Fibroblast of lung (primary cell): ENCODE measurements at places on chromosomes 3 and 15. TPM values are rescaled to one million over a fixed set of nuclear protein-coding genes. Genes with fewer than 3 reads are reported as not detected.

Gene RNU6-1
- total RNA-seq = not detected in 2 replicates

Gene ATP13A4
- under 0.01 and 0.33 TPM in 2 replicates for total RNA-seq

Gene INSYN1
- 1.2 and 1.3 TPM in 2 replicates for total RNA-seq

Gene GOLGA8J
- under 0.01 TPM in 1 of 2 replicates, not detected in the other for total RNA-seq

Gene GPR171
- total RNA-seq = not detected in 2 replicates

Gene RASL12
- 49.3 and 50.5 TPM in 2 replicates for total RNA-seq

Gene CIDEC
- total RNA-seq = 0.17 TPM in 1 of 2 replicates, not detected in the other

Gene LIPC
- 3.1 and 4.0 TPM in 2 replicates for total RNA-seq

Gene CLDN18
- not detected in 2 replicates for total RNA-seq

DNA sequence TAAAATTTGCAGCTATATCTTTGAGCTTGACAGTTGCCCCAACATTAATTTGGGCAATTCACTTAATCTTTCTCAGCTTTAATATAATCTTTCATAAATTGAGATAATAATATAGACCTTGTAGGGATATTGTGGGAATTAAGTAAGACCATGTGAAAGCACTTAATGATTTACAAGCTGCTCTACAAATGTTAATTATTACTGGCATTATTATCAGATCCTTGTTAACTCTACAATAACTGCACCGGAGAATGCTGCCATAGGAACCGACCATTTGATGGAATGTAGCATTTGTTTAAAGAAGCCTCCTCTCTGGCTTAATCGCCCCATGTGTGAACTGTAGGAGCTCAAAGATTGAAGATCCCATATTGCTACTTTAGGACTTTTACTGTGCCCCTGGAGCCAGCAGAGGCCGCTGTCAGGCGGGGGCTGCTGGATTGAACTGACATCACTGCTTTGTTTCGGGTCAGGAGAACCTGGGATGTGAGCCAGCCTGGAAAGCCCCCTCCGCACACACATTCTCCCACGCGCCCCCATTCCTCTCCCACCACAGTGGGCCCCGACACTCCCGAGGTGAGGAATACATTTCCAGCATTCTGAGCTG lies 154.2 kb upstream of the TNIK start:
- no peaks in the 10 kb centered on the region for H3K36me3 ChIP-seq
- H3K27ac ChIP-seq = no peak overlapping the region
- no peaks in the 10 kb centered on the region for H3K27me3 ChIP-seq

- peaks cover 3% of the 10 kb centered on the region for H3K4me1 ChIP-seq
- no peaks in the 10 kb centered on the region for H3K36me3 ChIP-seq
- H3K4me3 ChIP-seq = no peak overlapping the region
Observed at GRCh38 chr3:197365586-197365985, 67.2 kb upstream of the DLG1 start.

GRCh38 chr3:159185443-159186050 lies 383.7 kb downstream of the MFSD1 start:
- H3K4me3 ChIP-seq = no peak overlapping the region
- no peak for DNase-seq
- H3K36me3 ChIP-seq = no peaks in the 10 kb centered on the region
- peaks cover 6% of the 10 kb centered on the region for H3K4me1 ChIP-seq

GRCh38 chr15:74275957-74276356 lies 39.8 kb downstream of the CCDC33 start:
- DNase-seq = no peak
- H3K27ac ChIP-seq = no peak overlapping the region
- no peak overlapping the region for H3K4me3 ChIP-seq

GRCh38 chr3:134466331-134466730 lies 19.5 kb downstream of the ANAPC13 start:
- no peak overlapping the region for H3K4me3 ChIP-seq
- no peak for DNase-seq
- no peaks in the 10 kb centered on the region for H3K27me3 ChIP-seq
- peak overlapping the region; percentile 96 for H3K27ac ChIP-seq
- H3K36me3 ChIP-seq = no peaks in the 10 kb centered on the region

GRCh38 chr3:169405076-169405475 lies 258.4 kb downstream of the MECOM start:
- no peaks in the 10 kb centered on the region for H3K36me3 ChIP-seq
- no peaks in the 10 kb centered on the region for H3K27me3 ChIP-seq

GRCh38 chr3:113607219-113607596 lies 74.9 kb downstream of the SIDT1 start:
- no peak for DNase-seq
- H3K4me3 ChIP-seq = no peak overlapping the region
- H3K27me3 ChIP-seq = no peaks in the 10 kb centered on the region
- H3K27ac ChIP-seq = no peak overlapping the region
- H3K4me1 ChIP-seq = no peaks in the 10 kb centered on the region

GRCh38 chr15:81311752-81312464 lies 12.0 kb downstream of the STARD5 start:
- no peak overlapping the region for H3K27ac ChIP-seq
- peak; percentile 44 for DNase-seq
- peaks cover 8% of the 10 kb centered on the region for H3K36me3 ChIP-seq
- H3K4me1 ChIP-seq = peaks cover 17% of the 10 kb centered on the region
- H3K4me3 ChIP-seq = no peak overlapping the region

DNA sequence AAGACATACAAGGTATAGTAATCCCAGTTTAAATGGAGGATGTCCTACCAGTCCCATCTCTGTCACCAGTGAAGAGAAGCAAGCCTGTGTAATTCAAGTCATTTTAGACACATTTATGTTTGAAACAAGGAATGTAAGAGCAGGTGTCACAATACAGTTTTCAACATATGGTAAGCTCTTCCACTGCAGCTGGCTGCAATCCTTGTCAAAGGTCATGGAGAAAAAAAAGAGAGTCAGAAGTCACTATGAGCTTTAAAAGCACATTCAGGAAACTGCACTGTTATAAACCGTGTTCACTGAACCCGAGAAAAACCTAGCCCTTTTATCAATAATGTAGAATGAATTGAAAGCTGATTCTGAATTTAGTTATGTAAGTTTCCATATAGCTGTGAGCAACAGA lies 206.4 kb downstream of the NAALADL2 start:
- H3K27ac ChIP-seq = no peak overlapping the region
- H3K4me3 ChIP-seq = no peak overlapping the region
- no peaks in the 10 kb centered on the region for H3K4me1 ChIP-seq

- H3K4me3 ChIP-seq = no peak overlapping the region
- no peaks in the 10 kb centered on the region for H3K36me3 ChIP-seq
- no peaks in the 10 kb centered on the region for H3K4me1 ChIP-seq
- no peak for DNase-seq
- H3K27ac ChIP-seq = no peak overlapping the region
Observed at GRCh38 chr3:163538387-163538786, 1539.9 kb downstream of the SI start.

DNA sequence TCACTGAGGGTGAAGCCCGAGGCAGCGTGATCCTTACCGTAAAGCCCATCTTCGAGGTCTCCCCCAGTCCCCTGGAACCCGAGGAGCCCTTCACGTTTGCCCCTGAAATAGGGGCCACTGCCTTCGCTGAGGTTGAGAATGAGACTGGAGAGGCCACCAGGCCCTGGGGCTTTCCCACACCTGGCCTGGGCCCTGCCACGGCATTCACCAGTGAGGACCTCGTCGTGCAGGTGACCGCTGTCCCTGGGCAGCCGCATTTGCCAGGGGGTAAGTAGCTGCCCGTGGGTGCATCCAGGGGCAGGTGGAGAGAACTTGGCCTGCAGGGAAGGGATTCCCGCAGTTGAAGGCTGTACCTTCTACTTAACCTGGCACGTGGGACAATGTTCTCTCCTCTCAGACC lies 42.4 kb downstream of the ACAN start:
- no peaks in the 10 kb centered on the region for H3K36me3 ChIP-seq
- no peak overlapping the region for H3K27ac ChIP-seq
- DNase-seq = no peak
- H3K27me3 ChIP-seq = no peaks in the 10 kb centered on the region

- H3K27ac ChIP-seq = no peak overlapping the region
- H3K27me3 ChIP-seq = no peaks in the 10 kb centered on the region
- no peak for DNase-seq
- H3K4me1 ChIP-seq = no peaks in the 10 kb centered on the region
- H3K4me3 ChIP-seq = no peak overlapping the region
Observed at GRCh38 chr3:39021465-39022285, 30.1 kb downstream of the SCN11A start.

GRCh38 chr3:2931265-2931664 lies 178.9 kb downstream of the IL5RA start:
- H3K4me1 ChIP-seq = no peaks in the 10 kb centered on the region
- no peak overlapping the region for H3K4me3 ChIP-seq
- no peak overlapping the region for H3K27ac ChIP-seq
- no peaks in the 10 kb centered on the region for H3K36me3 ChIP-seq
- H3K27me3 ChIP-seq = no peaks in the 10 kb centered on the region

DNA sequence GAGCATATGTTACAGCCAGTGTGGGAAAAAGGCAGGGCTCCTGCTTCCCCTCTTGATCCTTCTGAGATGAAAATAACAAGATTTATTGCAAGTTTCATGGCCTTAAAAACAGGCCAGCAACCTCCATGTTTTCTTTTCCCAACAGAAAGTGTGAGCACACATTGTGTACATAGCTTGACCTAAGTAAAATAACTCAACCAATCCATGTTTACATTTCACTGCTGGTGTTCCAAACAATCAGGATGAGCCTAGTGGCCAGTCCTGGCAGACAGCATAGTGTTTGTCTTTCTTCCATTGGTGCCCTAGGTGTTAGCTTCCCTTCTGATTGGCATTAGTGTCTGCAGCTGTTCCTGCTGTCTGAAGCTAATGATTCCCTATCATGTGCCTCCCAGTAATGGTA lies 847.7 kb downstream of the EPHA3 start:
- H3K27ac ChIP-seq = no peak overlapping the region
- DNase-seq = peak; percentile 75

DNA sequence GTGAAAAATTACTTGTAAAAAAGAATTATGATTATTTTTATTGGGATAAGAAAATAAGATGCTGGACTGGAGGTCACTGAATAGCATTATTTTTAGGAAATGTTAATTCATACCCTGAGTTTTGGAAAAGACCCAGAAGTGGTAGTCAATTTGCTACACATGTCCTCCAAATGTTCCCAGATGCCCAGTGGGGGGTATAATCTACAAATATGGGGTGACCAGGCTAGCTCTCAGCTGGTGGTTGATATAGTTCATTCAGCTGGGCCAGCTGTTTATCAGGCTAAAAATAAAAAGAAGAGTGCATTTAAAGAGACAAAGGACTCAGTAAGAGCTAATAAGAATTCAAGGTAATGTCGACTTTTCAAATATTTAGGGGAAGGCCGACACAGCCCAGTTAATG lies 402.0 kb upstream of the GOLIM4 start:
- H3K27ac ChIP-seq = no peak overlapping the region
- DNase-seq = no peak
- no peak overlapping the region for H3K4me3 ChIP-seq
- no peaks in the 10 kb centered on the region for H3K4me1 ChIP-seq
- no peaks in the 10 kb centered on the region for H3K27me3 ChIP-seq
- no peaks in the 10 kb centered on the region for H3K36me3 ChIP-seq

DNA sequence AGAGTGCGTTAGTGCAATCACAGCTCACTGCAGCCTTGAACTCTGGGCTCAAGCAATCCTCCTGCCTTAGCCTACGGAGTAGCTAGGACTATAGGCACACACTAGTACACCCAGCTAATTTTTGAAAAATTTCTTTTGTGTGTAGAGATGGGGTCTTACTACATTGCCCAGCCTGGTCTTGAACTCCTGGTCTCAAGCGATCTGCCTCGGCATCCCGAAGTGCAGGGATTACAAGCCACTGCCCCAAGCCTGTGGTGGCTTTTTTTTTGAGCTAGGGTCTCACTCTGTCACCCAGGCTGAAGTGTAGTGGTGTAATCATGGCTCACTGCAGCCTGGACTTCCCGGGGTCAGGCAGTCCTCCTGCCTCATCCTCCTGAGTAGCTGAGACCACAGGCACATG lies 17.1 kb downstream of the PCCB start:
- no peak overlapping the region for H3K4me3 ChIP-seq
- DNase-seq = no peak
- no peaks in the 10 kb centered on the region for H3K36me3 ChIP-seq
- no peak overlapping the region for H3K27ac ChIP-seq
- no peaks in the 10 kb centered on the region for H3K27me3 ChIP-seq

DNA sequence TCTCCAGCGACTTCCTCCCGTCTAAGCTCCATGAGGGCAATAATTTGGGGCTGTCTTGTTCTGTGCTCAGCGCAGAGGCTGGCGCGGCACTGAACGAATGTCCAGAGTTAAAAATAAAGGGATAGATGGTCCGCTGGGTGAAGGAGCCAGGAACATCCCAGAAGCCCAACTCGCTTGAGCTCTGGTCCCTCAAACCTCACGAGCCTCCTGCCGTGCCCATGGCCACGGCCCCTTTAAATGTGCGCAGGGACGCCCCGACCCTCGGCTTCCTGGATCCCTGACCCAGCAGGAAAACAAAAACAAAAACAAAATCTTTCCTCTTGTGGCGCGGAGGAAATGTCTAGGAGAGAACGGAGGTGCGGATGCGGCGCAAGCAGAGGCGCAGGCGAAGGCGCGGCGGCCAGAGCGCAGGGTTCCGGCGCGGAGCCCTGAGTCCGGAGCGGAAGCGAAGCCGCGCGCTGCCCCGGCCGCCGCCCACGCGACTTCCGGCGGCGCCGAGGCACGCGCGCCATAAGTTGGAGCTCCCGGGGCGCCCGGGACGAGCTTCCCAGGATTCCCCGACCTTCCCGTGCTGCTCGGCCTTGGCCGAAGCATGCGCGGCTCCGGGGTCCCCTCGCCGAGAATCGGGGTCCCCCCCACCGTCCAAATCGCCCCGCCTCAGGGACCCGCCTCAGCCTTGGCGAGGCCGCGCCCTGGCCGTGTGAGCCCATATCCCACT lies 52.9 kb upstream of the WNT7A start:
- H3K4me1 ChIP-seq = no peaks in the 10 kb centered on the region
- no peaks in the 10 kb centered on the region for H3K27me3 ChIP-seq
- no peaks in the 10 kb centered on the region for H3K36me3 ChIP-seq

- H3K27me3 ChIP-seq = no peaks in the 10 kb centered on the region
- H3K4me3 ChIP-seq = no peak overlapping the region
- no peak overlapping the region for H3K27ac ChIP-seq
- H3K4me1 ChIP-seq = no peaks in the 10 kb centered on the region
- DNase-seq = no peak
- no peaks in the 10 kb centered on the region for H3K36me3 ChIP-seq
Observed at GRCh38 chr3:113717818-113718217, 21.4 kb upstream of the USF3 start.

GRCh38 chr3:42527368-42527917 lies 25.0 kb downstream of the VIPR1 start:
- no peak overlapping the region for H3K27ac ChIP-seq
- H3K27me3 ChIP-seq = no peaks in the 10 kb centered on the region
- no peak overlapping the region for H3K4me3 ChIP-seq
- H3K36me3 ChIP-seq = no peaks in the 10 kb centered on the region
- DNase-seq = no peak

- DNase-seq = no peak
- peaks cover 5% of the 10 kb centered on the region for H3K4me1 ChIP-seq
- H3K27me3 ChIP-seq = no peaks in the 10 kb centered on the region
- H3K27ac ChIP-seq = no peak overlapping the region
- H3K36me3 ChIP-seq = no peaks in the 10 kb centered on the region
- H3K4me3 ChIP-seq = no peak overlapping the region
Observed at GRCh38 chr3:57805266-57805665, 49.2 kb downstream of the SLMAP start.

GRCh38 chr15:53979051-53979788 lies 979 bp downstream of the UNC13C start:
- H3K4me1 ChIP-seq = no peaks in the 10 kb centered on the region
- no peak overlapping the region for H3K4me3 ChIP-seq
- no peaks in the 10 kb centered on the region for H3K36me3 ChIP-seq
- H3K27me3 ChIP-seq = no peaks in the 10 kb centered on the region

- no peak overlapping the region for H3K27ac ChIP-seq
- peaks cover 14% of the 10 kb centered on the region for H3K36me3 ChIP-seq
- peaks cover 29% of the 10 kb centered on the region for H3K4me1 ChIP-seq
Observed at GRCh38 chr15:98951493-98952320, 55.9 kb downstream of the PGPEP1L start.
